ENCODE measurements at places on chromosomes 7 and 10. TPM values are rescaled to one million over a fixed set of nuclear protein-coding genes. Genes with fewer than 3 reads are reported as not detected.

The CALHM2 gene
- 13.5 TPM for total RNA-seq

The EMX2 gene
- total RNA-seq: not detected

The MKX gene
- total RNA-seq: 0.26 TPM

The GRM8 gene
- not detected for total RNA-seq

The KLLN gene
- 0.11 TPM for total RNA-seq

The GJC3 gene
- total RNA-seq: not detected

The VOPP1 gene
- total RNA-seq: 24.3 TPM

The PRKAR2B gene
- total RNA-seq: 23.1 TPM

The SEMA3D gene
- total RNA-seq: 0.06 TPM

The RARRES2 gene
- total RNA-seq: 1.1 TPM

The HMX2 gene
- total RNA-seq: not detected

The PIK3CG gene
- total RNA-seq: 1.3 TPM

The PPP1R3C gene
- total RNA-seq: 49.6 TPM

The CAMK2G gene
- 15.5 TPM for total RNA-seq
